ENCODE measurements at places on chromosomes 4 and X.
A peak's percentile ranks its signal among the peaks of the same experiment; 100 is the strongest.

DNA sequence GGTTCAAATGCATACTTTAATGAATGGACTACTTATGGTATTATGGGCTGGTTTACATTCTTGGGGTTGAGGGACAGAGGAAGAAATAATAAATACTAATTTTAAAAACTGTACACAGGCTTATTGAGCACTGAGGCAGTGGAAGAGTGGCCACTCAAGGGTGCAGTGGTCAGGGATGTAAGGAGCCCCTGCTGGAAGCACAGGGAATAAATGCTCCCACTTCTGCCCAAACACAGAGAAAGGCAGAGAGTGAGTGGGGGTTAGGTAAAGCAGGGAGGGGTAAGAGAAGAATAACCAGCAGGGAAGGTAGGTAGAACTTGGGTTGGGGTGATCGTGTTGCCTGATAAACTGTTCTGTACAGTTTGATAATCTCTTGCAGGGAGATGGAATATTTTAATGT is 60.0 kb downstream of the GAB1 start:
- DNase-seq, result no peak

- no peak for DNase-seq
Observed at GRCh38 chr4:99652596-99653436, 4.8 kb downstream of the C4orf54 start.

GRCh38 chr4:126969360-126970235 is 663.2 kb upstream of the INTU start:
- no peak for DNase-seq

GRCh38 chr4:1234811-1235292 is 14.1 kb downstream of the CTBP1 start:
- no peak for DNase-seq

DNA sequence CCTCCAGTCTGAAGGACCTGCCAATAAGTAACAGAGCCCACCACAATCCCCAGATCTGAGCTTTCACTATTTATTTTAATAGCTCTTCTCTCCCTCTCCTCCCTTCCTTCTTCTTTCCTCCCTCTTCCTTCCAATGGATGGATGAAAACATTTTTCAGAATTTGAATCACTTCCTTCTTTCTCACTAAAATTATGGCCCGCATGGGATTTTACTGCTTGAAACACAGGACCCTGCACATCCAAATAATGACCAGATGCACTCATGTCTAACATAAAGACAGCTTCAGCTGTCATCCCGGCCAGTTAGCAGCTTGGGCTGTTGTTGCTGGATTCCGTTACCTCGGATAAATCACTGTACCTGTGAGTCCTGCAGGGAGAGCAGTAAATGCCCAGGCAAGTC is 5.4 kb upstream of the PHEX start:
- DNase-seq, result no peak

DNA sequence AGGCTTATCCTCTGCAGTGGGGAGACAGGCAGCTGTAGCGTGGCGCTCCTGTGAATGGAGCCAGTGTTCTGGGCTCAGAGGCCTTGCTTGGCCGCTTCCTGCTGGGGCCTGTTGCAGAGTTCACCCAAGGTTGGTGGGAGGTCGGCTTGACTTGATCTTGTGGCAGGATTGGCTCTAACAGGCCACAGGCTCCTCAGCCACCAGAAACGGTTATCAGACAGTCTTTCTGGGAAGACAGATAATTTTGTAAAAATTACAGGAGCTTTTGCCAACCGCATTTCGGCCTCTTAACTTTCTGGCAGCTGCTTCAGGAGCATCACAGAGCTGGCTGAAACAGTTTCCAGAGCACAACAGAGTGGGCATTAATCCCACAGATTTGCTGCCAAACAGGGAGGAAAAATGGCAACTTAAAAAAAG is 66.4 kb downstream of the DIPK2B start:
- DNase-seq, result no peak

DNA sequence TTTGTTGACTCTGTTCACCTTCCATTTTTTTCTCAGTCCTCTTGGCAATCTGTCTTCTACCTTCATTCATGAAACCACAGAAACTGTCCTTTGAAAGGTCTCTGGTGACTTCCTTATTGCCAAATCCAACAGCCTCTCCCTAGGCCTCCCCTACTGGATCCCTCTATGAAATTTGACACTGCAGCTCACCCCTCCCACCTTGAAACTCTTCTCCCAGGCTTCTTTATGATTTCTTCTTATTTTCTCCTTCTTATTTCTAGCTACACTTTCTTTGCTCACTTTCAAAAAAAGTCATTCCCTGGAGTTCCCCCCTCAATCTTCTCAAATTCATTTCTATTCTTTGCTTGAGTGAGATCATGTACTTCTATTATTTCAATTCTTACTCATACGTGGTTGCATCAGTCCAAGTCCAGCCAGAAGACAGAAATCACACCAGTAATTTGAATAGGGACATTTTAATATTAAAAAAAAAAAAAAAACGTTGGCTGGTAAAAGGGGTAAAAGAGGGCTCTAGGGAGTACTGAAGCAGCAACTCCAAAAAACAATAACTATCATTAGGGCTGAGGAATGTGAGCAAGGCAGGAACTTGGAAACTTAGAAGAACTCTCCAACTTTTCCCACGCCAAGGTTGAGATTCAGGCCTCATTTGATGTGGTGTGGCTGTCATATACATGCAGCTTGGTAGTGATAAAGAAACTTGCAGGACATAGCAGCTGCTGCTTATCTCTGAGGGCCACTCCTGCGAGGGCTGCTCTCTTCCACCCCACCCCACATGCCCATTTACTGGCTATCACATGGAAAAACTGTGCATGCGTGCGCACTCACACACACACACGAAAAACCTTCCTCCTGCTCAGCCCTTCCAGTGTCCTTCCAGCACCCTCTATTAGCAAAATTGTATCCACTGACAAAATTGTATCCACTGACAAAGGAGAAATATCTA is 169.8 kb upstream of the GALNT7 start:
- DNase-seq, result no peak

DNA sequence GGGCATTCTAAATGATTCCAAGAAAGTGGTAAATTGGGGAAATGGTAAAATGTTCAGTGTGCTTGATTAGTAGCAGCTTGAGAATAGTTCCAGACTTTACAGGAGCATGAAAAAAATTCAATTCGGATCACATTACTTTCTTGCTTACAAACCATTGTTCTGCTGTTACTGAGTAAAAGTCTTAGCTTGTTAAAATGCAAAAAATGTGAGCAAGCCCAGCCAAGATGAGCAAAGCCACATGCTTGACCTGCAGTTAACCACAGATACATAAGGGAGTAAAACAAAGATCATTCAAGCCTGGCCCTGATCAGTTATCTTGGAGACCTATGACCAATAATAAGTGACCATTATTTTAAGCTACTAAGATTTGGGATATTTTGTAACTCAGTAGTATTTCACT is 562.9 kb upstream of the MAGEB2 start:
- DNase-seq, result no peak

GRCh38 chr4:24372881-24373280 is 211.5 kb downstream of the DHX15 start:
- DNase-seq, result no peak

DNA sequence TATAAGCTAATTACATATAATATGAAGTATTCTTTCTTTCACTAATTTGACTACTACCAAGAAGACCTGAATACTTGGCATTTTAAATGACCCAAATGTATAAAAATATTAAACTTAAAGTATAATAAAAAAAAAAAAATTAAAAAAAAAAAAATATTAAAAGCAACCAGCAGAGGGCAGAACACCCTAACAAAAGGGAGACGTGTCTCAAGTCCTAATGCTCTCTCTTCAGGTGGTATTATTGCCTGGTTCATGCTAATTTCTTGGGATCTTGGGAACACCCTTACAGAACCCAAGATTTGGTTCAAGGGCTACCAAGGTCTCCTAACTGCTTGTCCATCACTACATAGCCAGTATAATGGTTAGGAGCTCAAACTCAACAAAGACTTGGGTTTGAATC is 754.8 kb downstream of the RAB28 start:
- no peak for DNase-seq

- no peak for DNase-seq
Observed at GRCh38 chr4:184359888-184360287, 114.5 kb downstream of the IRF2 start.

DNA sequence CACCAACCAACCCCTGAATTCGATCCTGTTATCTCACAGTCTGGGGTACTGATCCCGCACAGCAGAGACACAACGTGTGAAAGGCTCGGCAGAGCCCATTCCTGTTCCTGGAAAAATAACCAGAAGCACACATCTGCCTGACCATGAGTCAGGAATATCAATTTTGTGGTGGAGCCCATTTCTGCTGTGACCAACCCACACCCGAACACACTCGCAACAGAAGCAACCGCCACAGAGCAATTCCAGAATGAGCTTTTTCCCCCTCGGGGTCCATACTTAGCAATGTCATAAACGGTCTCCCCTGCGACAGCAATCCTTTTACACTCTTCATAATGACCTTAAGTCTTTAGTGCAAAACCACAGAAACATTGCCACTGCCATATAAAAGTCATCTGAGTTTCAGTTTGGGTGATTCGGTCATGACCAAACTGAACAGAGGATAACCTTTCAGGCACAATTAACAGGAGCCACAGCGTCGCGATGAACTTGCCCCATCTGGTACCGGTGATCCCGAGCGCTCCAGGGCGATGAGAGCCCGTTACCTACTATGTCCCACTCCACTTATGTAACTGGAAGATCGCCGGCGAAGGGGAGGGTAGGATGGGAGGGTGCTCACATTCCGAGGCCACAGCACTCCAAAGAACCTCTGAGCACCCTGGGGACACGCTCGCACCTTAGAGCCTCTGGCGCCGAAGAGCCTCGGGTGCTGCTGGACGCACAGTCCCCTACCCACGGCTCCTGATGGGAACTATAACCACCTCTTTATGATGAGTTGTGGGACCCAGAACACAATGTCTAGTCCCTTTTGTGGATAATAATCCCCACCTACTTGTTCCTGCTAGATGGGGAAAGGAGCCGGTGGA is 1.1 kb downstream of the MECP2 start:
- peak; percentile 29 for DNase-seq

GRCh38 chr4:107183155-107183774 is 147.2 kb upstream of the DKK2 start:
- no peak for DNase-seq

DNA sequence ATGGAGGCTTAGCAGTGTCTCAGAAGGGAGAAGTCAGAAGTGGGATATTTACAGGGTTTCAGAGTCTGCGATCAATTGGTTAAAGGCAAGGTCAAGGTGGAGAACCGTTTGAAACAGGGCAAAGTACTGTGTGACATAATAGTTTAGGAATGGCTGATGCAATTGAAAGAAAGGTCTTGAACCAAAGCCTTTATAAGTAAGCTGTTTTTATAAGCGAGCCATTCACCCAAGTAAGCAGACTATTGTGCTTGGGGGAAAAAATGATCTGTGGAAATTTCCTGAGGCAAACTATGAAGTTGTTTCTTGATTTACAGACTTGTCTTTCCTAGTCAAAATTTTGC is 327.3 kb downstream of the CAMK2D start:
- DNase-seq, result no peak

DNA sequence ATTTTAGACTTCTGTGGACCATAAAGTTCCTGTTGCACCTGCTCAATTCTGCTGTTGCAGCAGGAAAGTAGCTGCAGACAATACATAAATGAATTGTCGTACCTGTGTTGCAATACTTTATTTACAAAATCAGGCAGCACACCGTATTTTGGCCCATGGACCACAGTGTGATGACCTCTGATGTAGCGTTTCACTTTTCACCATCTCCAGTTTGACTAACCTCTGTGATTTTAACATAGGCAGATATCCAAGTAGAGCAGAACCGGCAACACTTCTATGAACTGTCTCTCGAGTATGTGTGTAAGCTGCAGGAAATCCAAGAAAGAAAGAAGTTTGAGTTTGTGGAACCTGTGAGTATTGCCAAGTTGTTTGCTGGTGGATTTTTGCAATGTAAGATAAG is 132.7 kb downstream of the ARHGAP10 start:
- DNase-seq, result no peak

DNA sequence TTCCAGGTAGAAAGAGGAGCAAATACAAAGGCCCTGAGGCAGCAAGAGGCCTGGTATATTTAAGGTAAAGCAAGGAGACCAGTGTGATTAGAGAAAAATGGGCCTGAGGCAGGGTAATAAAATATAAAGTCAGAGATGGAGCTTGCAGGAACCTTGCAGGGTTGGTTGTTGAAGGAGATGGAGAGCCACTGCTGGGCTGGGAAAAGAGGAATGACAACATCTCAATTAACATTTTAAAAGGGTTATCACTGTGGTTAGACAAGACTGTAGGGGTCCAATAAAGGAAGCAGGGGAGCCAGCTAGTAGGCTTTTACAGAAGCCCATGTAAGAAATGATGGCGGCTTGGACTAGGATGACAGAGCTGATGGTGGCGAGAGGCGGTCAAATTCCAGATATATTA is 205.5 kb upstream of the MBNL3 start:
- no peak for DNase-seq

DNA sequence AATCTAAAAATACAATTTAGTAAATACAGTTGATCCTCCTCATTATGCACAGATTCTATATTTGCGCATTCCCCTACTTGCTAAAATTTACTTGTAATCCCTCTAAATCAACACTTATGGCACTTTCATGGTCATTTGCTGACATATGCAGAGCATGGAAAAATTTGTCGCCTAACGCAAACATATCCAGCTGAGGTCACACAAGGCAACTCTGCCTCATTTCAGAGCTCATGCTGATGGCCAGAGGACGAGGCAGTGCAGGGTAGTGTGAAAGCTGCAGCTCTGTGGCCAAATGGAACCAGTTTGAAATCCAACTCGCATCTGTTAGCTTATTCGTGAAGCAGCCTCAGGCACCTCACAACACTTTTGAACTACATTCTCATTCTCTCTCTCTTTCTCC is 39.7 kb upstream of the KLHL2 start:
- DNase-seq, result no peak

DNA sequence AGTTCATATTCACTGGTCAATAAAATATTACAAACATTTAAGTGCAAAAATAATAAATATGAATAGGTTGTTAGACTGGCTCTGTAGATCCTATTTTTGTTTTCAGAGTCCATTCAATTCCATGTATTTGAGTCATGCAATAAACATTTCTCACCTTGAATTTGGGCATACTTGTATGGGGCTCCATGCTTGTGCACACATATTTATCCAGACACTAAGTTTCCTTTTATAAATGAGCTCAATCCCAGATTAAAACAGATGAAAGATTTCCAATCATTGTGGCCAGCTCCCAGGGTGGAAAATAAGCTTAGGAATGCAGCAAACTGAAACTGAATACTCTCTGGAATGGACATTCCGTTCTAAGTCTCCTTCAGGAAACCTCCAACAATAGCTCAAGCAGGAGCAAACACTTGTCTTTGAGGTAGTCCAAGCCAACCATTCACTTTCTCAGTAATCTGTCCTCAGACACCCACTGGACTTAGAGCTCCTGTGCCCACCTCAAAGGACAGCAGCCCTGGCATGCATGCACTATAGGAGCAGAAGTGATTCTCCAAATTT is 16.4 kb downstream of the DMD start:
- no peak for DNase-seq

DNA sequence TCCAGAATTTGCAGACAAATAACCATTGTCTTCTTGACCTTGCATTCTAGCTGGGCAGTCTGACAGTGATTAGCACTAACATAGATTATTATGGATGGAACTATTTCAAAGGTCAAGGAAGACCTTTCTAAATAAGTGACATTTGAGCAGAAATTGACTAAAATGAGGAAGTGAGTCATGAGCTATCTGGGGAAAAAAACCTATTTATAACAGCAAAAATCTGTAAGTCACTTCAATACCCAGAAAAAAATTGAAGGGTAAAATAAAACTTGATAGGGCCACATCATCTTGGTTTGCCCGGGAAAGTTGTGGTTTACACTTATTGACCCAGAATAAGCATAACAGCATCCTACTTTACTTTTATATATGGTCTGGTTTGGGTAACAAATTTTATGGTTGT is 414.6 kb upstream of the HS3ST1 start:
- no peak for DNase-seq

GRCh38 chr4:62162606-62163005 is 962.5 kb downstream of the ADGRL3 start:
- no peak for DNase-seq
